ENCODE measurements at places on chromosomes 6 and 20.

GRCh38 chr6:97068211-97068610 is 143.7 kb downstream of the KLHL32 start:
- DNase-seq: no peak

DNA sequence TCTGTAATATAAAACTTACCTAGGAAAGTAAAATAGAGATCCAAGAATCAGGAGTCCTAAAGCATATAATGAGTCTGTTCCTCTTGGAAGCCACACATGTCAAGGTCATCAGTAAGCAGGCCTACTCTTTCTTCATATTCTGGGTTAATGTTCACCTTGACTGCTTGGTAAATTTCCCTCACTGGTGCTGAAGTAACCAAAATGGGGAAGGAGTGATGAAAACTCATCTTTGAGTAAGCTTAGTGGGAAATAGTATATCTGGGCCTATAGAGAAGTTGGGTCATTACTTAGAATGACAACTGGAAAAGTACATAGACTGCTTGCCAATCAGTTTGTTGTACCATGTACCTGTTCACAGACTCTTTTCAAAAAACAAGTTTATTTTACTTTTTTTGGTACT is 6.6 kb downstream of the TSPYL4 start:
- no peak for DNase-seq

DNA sequence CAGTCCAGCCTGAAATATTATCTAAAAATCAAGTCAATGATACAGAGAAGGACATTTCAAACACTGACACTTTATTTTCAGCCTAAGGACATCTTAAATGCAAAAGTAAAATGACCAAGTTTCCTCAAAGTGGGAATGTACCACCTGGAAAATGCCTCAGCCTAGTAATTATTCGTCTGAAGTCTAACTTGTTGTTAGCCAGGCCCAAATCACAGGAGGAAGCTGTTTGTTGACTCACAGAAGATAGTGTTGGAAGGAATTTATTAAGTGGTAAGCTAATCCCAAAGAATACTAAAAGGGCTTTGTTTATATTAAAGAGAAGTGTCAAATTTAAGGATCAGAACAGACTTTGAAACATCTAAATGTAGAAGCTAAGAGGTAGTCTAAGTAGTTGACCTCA is 2.5 kb downstream of the PDE7B start:
- DNase-seq: no peak

- peak; percentile 63 for DNase-seq
Measured at GRCh38 chr20:47677635-47678453, 107.4 kb downstream of the SULF2 start.

DNA sequence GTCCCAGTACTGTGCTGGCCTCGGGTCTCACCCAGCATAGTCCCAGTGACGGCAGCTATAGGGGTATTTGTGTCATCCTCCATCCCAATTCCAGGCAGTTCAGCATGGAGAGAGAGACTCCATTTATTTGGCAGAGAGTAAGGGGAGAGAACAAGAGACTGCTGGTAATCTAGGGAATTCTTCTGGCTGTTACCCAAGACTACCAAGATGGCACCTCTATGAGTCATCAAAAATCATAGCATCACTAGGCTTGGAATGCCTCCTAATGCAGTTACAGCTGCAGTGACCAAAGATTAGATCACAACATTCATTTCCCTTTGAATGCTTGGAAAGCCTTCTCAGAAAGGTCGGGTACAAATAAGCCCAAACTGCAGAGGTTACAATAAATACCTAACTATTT is 660.4 kb upstream of the FLRT3 start:
- DNase-seq: no peak

DNA sequence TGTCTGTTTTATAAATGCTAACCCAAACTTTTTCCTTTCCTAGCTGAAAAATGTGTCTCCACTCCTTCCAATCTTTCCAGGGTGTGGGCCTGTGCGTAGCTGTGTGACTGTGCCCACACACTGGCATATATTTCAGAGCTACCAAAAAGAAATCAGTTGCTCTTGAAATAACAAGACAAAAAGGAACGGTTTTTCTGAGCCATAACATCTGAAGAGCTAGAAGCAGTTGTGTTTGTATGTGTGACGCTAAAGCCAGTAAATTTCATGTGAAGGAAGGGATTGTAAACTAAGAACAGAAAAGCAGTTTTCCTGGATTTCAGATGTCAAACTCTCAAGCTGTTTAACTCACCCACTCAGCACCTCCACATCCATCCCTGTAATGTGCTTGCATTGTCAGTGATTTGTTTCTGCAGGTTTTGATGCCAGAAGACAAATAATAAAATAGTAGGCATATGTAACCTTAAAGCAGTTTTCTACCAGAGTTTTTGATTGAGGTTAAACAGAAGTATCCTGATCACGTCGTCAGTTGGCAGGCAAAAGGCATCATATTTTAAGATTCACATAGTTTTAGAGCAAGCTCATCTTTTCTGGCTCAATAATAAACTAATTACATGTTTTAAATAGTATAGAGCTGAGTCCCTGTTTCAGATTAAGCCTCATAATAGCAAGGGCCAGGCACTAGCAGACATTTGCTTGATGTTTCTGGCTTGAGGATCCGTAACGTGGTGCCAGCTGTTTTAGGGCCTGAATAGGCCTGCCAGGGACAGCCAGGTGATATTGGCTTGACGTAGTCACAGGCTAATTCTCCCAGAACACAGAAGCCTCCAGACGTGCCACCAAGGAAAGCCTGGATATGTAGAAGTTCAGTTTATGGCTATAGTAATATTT is 90.9 kb downstream of the FOXO3 start:
- DNase-seq: no peak

Data from stimulated activated CD4-positive, alpha-beta T cell treated with anti-CD3 and anti-CD28 coated beads, TNF-alpha, amount 100 ng/mL, for 24 hours (primary cell).